ENCODE measurements at places on chromosomes 4 and X.

DNA sequence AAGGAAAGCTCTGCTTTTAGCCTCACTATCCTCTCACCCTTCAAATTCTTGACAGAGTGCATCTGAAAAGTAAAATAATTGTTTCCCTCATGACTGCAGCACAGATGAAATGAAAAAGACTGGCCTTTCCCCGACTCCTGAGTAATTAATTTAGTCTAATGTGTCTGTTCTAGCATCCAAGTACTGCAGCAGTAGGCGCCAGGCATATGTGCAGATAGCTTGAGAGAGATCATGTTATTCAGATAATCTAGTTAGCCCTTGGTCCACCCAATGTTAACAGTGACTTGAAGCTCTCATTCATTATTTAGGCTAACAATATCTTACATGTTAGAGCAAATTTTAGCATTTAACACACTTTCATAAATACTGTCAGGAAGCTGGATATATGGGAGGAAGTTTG is 54.0 kb downstream of the MAP9 start:
- DNase-seq: no peak

GRCh38 chr4:23878912-23879732 is 10.7 kb downstream of the PPARGC1A start:
- DNase-seq: no peak

DNA sequence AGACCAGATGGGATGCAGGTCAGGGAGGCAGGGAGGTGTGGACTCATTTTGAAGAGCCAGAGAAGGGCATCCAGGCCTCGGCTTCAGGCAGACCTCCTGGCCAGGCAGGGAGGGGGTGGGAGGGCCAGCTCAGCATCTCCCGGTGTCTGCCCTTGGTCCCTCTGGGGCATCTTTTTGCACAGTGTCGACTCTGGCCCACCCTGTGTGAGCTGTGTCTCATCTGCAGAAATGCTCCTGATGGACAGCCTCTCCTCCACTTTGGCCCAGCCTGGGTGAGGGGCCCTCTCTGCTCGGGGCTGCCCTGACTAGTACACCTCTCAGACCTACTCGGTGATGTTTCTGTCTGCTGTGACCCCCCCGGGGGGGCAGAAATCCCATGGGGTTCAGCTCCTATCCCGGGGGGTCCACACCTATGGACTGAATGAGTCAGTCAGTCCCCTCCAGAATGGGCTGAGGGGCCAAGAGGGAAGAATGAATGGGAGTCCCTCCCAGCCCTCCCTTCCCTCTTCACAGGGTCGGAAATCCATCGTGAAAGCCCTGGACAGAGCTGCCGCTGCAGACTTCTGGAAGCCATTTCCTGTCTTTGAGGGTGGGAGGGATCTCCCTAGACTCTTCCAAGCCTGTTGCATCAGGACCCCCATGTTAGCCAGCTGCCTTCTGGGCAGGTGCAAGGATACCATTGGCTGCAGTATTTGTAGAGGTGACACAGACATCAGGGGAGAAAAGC is 196.7 kb upstream of the PSAPL1 start:
- no peak for DNase-seq

DNA sequence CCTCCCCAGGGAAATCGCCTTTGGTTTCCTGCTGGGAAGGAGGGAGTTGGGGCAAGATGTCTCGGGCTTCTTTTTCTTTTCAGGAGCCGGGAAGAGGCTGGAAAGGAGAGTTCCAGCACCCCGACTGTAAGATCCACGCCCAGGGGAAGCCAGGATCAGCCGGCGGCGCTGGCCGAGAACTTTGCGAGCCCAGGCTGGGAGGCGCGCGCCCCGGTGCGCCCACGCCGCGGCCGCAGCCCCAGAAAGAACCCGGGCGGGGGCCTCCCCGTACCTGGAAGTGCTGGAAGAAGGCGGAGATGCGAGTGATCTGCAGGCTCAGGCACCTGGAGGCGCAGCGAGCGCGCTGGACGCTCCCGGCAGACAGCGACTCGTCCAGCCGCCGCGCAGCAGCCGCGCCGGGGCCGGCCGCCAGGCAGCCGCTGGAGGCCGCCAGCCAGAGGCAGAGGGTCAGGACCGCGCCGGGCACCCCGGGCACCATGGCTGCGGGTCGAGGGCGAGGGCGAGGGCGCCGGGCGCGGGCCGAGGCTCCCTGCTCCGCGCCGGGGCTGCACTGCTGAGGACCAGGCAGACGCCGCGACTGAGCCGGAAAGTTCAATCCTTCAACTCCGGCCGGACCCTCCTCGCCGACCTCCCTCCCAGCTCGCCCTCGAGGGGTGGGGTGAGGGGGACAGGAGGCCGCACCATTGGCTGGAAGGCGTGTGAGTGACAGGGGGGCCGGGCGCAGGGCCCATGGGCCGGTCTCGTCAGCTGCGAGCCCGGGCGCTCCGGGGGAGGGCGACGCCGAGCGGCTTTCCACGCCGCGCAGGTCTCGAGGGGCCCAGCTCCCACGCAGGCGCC is at the start of gene ANOS1:
TSS of gene ANOS1 (minus strand) at position 579 of the 837 bp plus-strand sequence. CDS start at position 478, 101 bp downstream.
- no peak for DNase-seq

GRCh38 chr4:152385551-152385950 is 150.3 kb downstream of the FBXW7 start:
- DNase-seq: no peak

GRCh38 chr4:141469392-141469791 is 167.0 kb upstream of the IL15 start:
- DNase-seq: no peak

DNA sequence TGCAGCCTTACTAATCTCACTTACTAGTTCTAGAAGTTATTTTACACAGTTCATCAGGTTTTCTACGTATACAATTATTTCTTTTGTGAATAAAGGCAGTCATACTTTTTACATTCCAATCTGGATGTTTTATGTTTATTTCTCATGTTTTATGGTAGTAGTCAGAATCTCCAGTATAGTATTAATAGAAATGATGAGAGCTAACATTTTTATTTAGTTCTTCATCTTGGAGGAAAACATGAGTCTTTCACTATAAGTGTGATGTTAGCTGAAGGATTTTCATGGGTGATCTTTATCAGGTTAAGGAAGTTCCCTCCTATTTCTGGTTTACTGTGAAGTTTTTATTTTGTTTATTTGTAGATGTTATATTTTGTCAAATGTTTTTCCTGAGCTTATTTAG is 256.1 kb upstream of the GIMD1 start:
- DNase-seq: no peak

- no peak for DNase-seq
Measured at GRCh38 chr4:137238456-137239162, 293.7 kb downstream of the PCDH18 start.

DNA sequence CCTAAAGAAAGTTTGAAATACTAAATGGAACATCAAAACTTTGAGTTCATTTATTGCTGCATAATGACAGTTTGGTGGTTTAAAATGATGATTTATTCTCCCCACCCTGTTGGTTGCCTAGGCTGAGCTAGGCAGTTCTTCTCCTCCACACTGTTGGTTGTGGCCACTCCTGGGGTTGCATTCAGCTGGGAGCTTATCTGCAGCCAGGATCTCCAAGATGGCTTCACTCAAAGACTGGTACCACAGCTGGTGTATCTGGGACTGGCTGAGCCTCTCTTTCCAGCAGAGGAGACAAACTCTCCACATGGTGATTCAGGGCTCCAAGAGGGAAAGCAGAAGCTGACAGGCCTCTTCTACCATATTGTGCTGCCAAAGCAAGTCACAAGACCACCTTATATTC is 33.1 kb downstream of the MSL3 start:
- no peak for DNase-seq

GRCh38 chrX:12777670-12778069 is 13.5 kb upstream of the PRPS2 start:
- DNase-seq: no peak

DNA sequence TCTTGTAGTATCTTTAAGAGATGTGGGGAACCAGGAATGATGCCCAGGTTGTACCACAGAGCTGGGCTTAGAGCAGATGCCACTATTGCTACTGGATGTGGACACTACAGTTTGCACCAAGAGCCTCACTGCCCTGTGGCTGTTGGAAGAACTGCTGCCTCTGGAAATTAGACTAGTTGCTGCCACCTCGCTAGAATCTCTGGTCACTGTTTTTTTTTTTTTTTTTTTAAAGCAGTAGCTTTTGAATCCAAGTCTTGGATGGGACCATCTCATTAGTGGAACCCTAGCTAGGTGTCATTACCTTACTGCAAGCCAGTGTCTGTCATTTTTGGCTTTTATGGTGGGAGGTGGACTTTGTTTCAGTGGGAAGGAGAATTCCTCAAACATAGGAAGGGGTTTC is 105.5 kb downstream of the ARHGAP10 start:
- no peak for DNase-seq

DNA sequence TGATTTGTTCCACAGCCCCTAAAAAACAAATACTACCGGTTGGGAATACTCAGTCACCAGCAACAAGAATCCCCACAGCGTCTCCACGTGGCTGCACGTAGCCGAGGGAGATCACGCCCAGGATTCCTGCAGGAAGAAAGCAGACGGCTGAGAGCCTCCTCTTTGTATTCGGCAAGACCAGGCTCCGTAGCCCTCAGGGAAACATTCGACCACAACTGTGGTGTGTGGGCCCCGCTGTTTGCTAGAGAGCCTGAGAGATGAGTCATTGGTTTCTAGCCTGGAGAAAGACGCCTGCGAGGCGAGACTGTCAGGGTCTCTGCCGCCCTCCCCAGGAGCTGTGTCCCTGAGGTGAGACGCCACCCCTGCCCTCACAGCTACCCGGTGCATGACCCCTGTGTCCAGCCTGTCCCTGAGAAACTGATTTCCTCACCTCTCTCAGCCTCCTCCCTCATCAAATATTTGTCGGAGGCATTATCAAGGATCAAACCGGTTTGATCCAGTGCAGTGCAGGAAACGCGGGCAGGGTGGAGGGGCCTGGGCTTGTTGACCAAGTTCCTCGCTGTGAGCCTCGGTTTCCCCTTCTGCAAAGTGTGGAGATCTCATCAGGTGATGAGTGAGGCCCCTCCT is 4.7 kb upstream of the S100P start:
- no peak for DNase-seq

DNA sequence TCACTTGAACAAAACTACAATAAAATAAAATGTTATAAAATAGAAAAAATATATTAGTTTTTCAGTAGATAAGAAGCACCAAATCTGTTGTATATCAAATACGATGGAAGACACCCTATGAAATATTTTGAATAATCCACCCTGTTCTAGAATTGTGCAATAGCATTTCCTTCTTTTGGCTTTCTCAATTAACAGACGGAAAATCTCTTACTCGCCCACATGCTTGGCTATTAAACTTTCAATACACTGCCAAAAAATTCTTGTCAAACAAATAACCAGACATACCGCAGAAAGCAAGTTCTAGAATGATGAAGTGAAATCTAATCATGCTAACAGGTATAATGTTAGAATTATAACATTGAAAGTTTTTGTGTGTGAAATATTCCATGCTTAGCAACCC is 671.6 kb upstream of the SLIT2 start:
- DNase-seq: no peak

DNA sequence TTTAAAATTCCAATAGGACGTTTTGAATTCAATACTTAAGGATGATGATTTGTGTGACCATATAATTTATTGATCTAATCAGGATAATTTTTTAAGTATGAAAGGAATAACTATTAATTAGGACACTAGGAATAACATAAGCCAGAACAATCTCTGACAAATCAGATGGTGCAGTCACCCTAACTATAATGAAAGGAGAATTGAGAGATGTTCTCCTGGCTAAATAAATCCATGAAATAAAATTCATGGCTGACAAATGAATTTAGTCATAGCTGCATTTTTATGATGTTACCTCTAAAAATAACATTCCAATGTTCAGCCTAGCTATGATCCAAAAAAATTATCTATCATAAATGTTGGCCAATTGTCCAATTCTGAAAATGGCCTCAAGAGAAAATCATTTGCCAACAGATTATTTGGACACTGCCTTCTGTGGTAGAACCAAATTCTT is 190.6 kb upstream of the NEIL3 start:
- no peak for DNase-seq

Measured in epithelial cell of prostate (primary cell).